ENCODE measurements at places on chromosomes 4 and X. TPM values are rescaled to one million over a fixed set of nuclear protein-coding genes. Genes with fewer than 3 reads are reported as not detected.
A peak's percentile ranks its signal among the peaks of the same experiment; 100 is the strongest.

GRCh38 chr4:115228851-115229250 lies 115.4 kb upstream of the NDST4 start:
- peak overlapping the region; percentile 12 for H3K27ac ChIP-seq
- no peak overlapping the region for H3K4me3 ChIP-seq
- H3K36me3 ChIP-seq = no peaks in the 10 kb centered on the region
- H3K27me3 ChIP-seq = no peaks in the 10 kb centered on the region
- peaks cover 40% of the 10 kb centered on the region for H3K4me1 ChIP-seq
- no peak for DNase-seq

DNA sequence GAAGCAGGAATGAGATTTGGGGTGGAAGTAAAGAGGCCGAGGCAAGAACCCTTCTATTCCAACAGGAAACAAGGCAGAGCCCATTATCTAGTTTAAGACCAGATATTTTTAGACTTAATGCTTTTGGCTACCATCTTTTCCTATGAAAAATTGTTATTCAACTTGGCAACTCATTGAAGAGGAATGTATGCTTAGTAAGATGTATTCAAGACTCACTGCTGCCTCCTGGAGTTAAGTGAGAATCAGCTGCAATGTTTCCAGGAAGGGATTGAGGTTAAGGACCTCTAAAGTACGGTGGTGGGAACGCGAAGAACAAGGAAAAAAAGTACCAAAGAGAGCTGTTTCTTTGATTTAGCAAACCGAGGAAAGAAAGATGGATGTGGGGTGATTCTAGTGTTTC lies 89.1 kb downstream of the RAPGEF2 start:
- DNase-seq = no peak
- no peak overlapping the region for H3K27ac ChIP-seq
- H3K27me3 ChIP-seq = no peaks in the 10 kb centered on the region
- H3K4me1 ChIP-seq = peaks cover 9% of the 10 kb centered on the region
- no peaks in the 10 kb centered on the region for H3K36me3 ChIP-seq

DNA sequence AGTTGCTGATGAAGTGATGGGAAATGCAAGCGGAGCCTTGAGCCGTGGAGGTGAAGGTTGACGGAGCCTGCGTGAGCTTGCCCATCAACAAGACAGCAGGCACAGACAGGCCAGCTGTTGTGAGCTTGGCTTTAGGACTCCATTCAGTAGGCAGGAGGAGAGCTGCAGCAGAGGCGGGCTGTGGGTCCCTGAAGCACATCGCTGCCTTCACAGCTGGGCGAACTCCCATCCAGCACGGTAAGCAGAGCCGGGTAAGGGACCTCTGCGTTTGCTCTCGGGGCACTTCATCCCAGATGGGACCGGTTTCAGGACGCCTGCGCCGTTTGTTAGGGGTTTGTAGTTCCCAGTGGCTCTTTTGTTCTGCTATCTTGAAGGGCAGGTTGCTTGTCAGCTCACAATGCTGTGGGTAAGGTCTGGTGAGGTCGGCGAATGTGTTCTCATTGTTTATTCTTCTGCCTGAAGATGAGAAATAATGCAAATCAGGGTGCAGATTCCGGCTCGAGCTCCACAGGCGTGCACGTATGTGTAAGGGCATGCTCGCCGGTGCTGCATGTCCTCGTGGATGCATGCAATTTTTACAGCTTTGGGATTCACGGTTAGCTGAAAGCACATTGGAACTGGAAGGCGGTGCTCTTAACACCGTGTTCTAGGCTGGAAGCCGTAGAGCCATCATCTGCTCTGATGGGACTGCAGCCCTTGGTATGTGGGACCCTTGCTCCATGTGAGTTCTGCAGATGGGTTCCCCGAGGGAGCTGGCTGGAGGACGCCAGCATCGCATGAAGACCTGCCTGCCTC lies 54.6 kb upstream of the CLDN34 start:
- H3K36me3 ChIP-seq = no peaks in the 10 kb centered on the region
- H3K27ac ChIP-seq = peak overlapping the region; percentile 89
- H3K4me3 ChIP-seq = no peak overlapping the region
- peak; percentile 28 for DNase-seq
- peaks cover 29% of the 10 kb centered on the region for H3K4me1 ChIP-seq

GRCh38 chrX:123175366-123176122 lies 8.5 kb upstream of the GRIA3 start:
- peaks cover 3% of the 10 kb centered on the region for H3K27me3 ChIP-seq
- H3K4me1 ChIP-seq = peaks cover 17% of the 10 kb centered on the region
- no peak overlapping the region for H3K27ac ChIP-seq
- no peak for DNase-seq
- H3K4me3 ChIP-seq = no peak overlapping the region
- H3K36me3 ChIP-seq = no peaks in the 10 kb centered on the region

- no peaks in the 10 kb centered on the region for H3K36me3 ChIP-seq
- peaks cover 9% of the 10 kb centered on the region for H3K4me1 ChIP-seq
- no peak overlapping the region for H3K4me3 ChIP-seq
- no peak for DNase-seq
Measured at GRCh38 chr4:118213101-118213500, 139.7 kb downstream of the PRSS12 start.

- no peaks in the 10 kb centered on the region for H3K27me3 ChIP-seq
- H3K36me3 ChIP-seq = no peaks in the 10 kb centered on the region
- no peak overlapping the region for H3K4me3 ChIP-seq
- no peak overlapping the region for H3K27ac ChIP-seq
- no peak for DNase-seq
- no peaks in the 10 kb centered on the region for H3K4me1 ChIP-seq
Measured at GRCh38 chr4:48322063-48322462, 19.3 kb upstream of the SLAIN2 start.

DNA sequence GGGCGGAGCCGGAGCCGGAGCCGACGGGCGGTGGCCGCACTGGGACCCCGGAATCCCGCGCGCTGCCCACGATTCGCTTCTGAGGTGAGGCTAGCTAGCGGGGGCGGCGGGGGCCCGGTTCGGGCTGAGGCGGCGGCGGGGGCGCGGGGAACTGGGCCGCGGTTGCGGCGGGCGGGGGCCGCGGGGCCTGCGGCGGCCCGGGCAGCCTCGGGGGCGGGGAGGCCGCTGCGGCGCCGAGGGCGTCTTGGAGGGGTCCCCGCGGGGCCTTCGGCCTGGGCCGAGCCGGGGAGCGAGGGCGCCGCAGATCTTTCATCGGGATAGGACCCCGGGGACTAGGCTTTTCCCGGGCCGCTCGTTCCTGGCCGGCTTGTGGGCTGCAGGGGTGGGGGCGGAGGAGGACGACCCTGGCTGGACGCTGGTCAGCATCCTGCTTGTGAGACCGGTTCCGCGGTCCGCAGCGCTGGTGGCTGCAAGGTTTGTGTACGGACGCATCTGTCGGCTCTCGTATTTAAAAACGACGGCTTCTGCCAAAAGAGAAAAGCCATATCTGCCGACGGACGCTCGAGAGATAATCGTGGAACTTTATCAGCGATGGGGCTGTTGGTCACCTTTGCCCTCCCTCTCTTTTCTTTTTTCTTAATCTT lies 419 bp downstream of the ADD1 start:
- peak overlapping the region; percentile 85 for H3K27ac ChIP-seq
- H3K4me1 ChIP-seq = peaks cover 32% of the 10 kb centered on the region
- DNase-seq = peak; percentile 56
- H3K4me3 ChIP-seq = peak overlapping the region; percentile 91

DNA sequence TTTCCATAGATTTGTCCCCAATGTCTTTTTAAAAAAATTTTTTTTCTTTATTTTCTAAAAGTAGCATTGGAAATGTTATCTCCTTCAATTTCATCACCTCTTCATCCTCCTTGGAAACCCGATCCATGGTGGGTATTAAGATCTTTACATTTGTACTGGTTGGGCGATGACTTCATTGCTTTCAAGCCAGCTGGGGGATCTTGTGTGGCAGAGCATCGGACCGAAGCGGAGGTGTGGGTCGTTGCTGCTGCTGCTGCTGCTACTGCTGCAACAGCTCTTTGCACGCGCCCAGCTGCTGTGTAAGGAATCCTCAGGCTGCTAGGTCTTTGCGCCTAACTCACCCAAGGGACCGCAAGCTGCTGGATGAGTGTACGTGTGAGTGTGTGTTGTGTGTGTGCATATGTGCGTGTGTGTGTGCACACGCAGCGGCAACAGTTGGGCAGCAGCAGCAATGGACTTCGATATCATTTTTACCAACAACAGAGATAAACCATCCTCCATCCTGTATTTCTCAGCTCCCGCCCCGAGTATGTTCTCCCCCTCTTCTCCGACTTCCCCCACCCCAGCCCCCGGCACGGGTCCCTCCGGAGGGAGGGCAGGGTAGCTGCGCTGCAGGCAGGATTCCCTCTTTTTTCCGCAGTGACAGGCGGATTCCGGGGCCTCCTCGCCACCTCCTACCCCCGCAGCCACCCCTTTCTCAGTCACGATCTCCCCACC lies 768 bp upstream of the CDKL5 start:
- peak overlapping the region; percentile 80 for H3K27ac ChIP-seq
- DNase-seq = peak; percentile 38
- peaks cover 24% of the 10 kb centered on the region for H3K4me1 ChIP-seq

GRCh38 chr4:158159718-158160094 lies 13.1 kb downstream of the GASK1B start:
- H3K4me3 ChIP-seq = no peak overlapping the region
- no peaks in the 10 kb centered on the region for H3K36me3 ChIP-seq
- H3K27ac ChIP-seq = no peak overlapping the region
- peaks cover 6% of the 10 kb centered on the region for H3K4me1 ChIP-seq

- H3K27ac ChIP-seq = no peak overlapping the region
- no peaks in the 10 kb centered on the region for H3K27me3 ChIP-seq
- 0 out of 2 replicates have a peak, but pooled peaks cover 2% of the 10 kb centered on the region for H3K4me1 ChIP-seq
- H3K4me3 ChIP-seq = no peak overlapping the region
- no peak for DNase-seq
- H3K36me3 ChIP-seq = no peaks in the 10 kb centered on the region
Measured at GRCh38 chrX:81168391-81168790, 33.3 kb downstream of the HMGN5 start.

DNA sequence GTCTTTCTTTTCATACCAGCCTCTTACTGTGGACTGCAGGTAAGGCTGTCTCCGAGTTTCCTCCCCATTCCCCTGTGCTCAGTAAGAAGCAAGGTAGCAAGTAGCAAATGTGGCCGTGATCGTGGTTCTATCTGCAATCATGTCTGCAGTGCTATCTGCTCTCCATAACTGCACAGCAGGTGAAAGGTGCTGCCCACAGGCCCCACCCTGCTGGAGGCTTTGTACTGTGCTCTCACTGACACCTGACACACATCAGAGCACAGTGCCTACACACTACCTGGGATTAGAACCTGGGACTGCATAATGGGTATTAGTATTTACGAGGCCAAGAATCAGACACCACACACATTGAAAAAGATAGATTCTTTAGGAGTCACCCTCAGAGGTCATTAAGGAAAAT lies 15.3 kb downstream of the PGRMC1 start:
- H3K4me3 ChIP-seq = no peak overlapping the region
- no peak overlapping the region for H3K27ac ChIP-seq
- DNase-seq = no peak
- H3K4me1 ChIP-seq = no peaks in the 10 kb centered on the region
- H3K36me3 ChIP-seq = no peaks in the 10 kb centered on the region

GRCh38 chrX:27254656-27255055 lies 208.5 kb downstream of the PPP4R3C start:
- no peak for DNase-seq
- H3K27me3 ChIP-seq = no peaks in the 10 kb centered on the region
- H3K27ac ChIP-seq = no peak overlapping the region

DNA sequence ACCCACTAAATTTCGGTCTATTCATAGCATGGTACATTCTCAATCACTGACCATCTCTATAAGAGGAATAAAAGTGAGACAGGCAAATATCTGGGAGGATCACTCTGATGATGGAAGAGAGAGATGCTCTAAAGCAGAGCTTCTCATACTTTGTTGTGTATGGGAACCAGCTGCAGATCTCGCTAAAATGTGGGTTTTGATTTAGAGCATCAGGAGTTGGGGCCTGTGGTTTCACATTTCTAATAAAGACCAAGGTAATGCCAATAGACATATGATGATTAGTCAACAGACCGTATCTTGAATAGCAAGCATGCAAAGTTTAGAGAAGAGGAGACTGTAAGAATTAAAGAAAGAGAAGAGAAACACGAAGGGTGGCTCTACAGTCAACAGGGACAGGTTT lies 107.4 kb upstream of the FTHL17 start:
- H3K4me3 ChIP-seq = no peak overlapping the region
- no peaks in the 10 kb centered on the region for H3K4me1 ChIP-seq
- peaks cover 17% of the 10 kb centered on the region for H3K36me3 ChIP-seq
- no peak overlapping the region for H3K27ac ChIP-seq

GRCh38 chr4:123984886-123985285 lies 588.3 kb downstream of the SPRY1 start:
- DNase-seq = no peak
- H3K27ac ChIP-seq = no peak overlapping the region
- H3K4me3 ChIP-seq = no peak overlapping the region
- no peaks in the 10 kb centered on the region for H3K27me3 ChIP-seq
- peaks cover 24% of the 10 kb centered on the region for H3K36me3 ChIP-seq

- no peak overlapping the region for H3K27ac ChIP-seq
- H3K4me1 ChIP-seq = peaks cover 30% of the 10 kb centered on the region
- H3K36me3 ChIP-seq = no peaks in the 10 kb centered on the region
- no peaks in the 10 kb centered on the region for H3K27me3 ChIP-seq
- DNase-seq = no peak
Measured at GRCh38 chr4:139956507-139957017, 197.4 kb downstream of the MAML3 start.

GRCh38 chrX:17563515-17563914 lies 173.8 kb upstream of the SCML1 start:
- DNase-seq = no peak
- H3K27me3 ChIP-seq = no peaks in the 10 kb centered on the region
- peaks cover 37% of the 10 kb centered on the region for H3K4me1 ChIP-seq
- H3K27ac ChIP-seq = no peak overlapping the region
- no peak overlapping the region for H3K4me3 ChIP-seq

DNA sequence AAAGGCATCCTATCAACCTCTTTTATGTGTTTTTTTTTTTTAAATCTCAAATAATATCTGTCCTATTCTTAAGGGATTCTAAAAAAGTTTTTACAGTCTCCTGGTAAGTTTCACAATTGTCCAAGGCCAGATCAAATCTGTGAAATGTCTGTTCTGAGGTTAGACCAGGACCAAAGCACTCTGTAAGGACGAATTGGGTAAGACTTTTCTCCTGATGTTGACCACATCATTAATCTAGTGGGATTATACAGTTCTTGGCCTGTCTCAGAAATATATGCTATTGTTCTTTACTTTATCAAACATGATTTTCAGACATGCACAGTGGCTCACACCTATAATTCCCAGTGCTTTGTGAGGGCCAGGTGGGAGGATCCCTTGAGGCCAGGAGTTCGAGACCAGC lies 45.8 kb upstream of the TMEM131L start:
- H3K4me1 ChIP-seq = peaks cover 19% of the 10 kb centered on the region
- H3K27me3 ChIP-seq = no peaks in the 10 kb centered on the region
- H3K4me3 ChIP-seq = no peak overlapping the region
- peaks cover 8% of the 10 kb centered on the region for H3K36me3 ChIP-seq

IL9R gene
- 1.9 TPM for total RNA-seq

XKRX gene
- total RNA-seq = 1.2 TPM

WNK3 gene
- 24.3 TPM for total RNA-seq

HERC3 gene
- 6.3 TPM for total RNA-seq

UGT2B10 gene
- total RNA-seq = 0.17 TPM

TEX11 gene
- total RNA-seq = 0.18 TPM

Data from WTC11 (cell line).